ENCODE measurements at places on chromosomes 5 and 9.

DNA sequence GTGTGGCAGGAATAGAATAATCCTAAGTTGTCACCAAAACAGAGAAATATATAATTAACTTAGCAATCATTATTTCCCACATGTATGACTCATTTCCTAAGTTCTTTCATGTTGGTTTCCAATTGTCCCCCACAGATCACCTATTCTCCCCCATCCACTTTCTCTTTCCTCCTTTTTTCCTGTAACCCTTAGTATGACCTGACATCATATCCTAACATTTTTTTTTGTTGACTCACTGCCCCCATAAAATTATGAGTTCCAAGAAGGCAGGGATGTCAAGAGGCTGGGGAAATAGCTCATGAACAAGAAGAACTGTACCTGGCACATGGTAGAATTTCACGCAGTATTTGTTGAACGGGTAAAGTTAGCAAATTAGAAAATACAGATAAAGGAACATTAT, 186.7 kb downstream of the DCP2 start:
- DNase-seq, result no peak

GRCh38 chr5:127292030-127292735, 1.6 kb downstream of the MEGF10 start:
- DNase-seq, result no peak

- no peak for DNase-seq
Measured at GRCh38 chr5:180046656-180047055, 24.9 kb downstream of the RNF130 start.

GRCh38 chr9:79129865-79130480, 441.8 kb upstream of the TLE4 start:
- DNase-seq, result peak; percentile 60

GRCh38 chr5:35776757-35777156, 79.9 kb upstream of the IL7R start:
- no peak for DNase-seq

- no peak for DNase-seq
Measured at GRCh38 chr5:78727786-78728761, 79.5 kb upstream of the LHFPL2 start.

GRCh38 chr9:110440172-110440571, 102.5 kb upstream of the TXNDC8 start:
- DNase-seq, result no peak

DNA sequence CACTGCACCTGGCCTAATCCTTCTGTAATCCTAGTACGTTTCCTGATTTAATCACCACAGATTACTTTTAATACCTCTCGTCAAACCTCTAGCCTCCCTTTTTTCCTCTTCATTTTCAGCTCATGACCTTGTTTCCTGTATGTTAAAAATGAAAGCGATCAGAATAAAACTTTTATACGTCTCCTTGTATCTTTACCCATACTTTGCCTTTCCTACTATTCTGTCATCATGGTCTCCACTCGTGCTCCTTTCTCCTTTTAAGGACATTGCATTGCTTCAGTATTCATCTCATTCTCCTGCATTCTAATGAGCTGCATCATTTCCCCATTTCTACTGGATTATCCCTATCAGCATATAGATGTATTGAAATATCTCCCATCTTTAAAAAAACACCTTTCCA, 8.5 kb downstream of the CDC42SE2 start:
- no peak for DNase-seq

DNA sequence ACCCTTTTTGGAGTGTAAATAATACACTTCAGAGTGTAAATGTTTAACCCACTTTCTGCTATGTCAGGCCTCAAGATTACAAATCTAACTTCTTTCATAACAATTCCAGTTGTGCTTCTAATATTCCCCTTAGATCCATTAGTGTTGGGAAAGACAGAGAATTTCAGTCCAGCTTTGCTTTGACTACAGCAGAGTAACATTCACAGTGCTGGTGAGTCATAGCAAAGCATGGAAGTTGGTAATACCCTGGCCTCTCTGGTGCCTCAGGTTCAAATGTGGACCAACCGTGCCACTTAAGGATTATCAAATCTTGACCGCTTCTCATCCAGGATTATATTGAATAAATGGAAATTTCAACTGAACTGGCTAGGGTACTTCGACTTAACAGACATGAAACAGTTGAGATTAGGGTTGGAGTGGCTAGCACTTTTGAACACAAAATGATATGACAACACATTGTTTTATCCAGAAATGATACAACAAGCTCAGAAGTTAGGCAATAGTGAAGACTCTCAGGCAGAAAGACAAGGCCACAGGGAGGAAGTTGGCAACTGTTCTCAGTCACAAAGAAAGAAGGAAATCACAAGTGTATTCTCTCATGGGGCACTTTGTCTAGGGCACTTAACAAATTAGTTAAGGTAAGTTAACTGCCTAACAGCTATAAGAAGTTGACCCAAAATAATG, 24.4 kb upstream of the RASA1 start:
- no peak for DNase-seq

DNA sequence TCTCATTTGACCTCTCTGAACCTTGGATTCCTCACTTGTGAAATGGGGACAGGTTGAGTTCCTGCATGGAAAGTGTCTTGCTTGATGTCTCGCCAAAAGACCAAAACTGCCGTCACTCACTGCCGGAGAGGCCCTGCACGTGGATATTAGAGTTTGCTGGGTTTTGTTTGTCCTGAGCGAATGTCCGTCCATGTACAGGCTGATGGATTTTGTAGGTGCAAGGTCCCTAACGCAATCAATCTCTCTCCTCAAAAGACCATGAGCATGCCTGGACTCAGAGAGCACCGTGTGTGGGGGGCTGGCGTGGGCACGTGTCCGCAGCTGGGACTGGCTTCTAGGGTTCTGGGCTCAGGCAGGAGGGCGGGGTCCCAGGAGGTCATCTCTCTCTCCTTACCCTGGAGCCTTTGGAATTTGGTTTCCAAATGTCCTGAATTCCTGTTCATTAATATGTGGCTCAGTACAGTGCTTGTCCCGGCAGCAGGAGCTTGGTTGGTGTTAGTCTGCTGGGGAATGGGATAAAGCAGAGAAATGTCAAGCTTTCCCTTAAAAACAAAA, 146.0 kb upstream of the IER5L start:
- DNase-seq, result no peak

- DNase-seq, result no peak
Measured at GRCh38 chr5:154191467-154192261, 1.1 kb downstream of the GALNT10 start.

Measured in NCI-H1694 (cell line).